Activated naive CD8-positive, alpha-beta T cell treated with anti-CD3 and anti-CD28 coated beads, Interleukin-2, amount 50 U/mL, for 16 hours (primary cell): ENCODE measurements at places on chromosomes 12 and 14.

- no peak for DNase-seq
Observed at GRCh38 chr12:41794336-41794735, 350.3 kb downstream of the GXYLT1 start.

- no peak for DNase-seq
Observed at GRCh38 chr14:37443461-37443860, 151.6 kb downstream of the FOXA1 start.

DNA sequence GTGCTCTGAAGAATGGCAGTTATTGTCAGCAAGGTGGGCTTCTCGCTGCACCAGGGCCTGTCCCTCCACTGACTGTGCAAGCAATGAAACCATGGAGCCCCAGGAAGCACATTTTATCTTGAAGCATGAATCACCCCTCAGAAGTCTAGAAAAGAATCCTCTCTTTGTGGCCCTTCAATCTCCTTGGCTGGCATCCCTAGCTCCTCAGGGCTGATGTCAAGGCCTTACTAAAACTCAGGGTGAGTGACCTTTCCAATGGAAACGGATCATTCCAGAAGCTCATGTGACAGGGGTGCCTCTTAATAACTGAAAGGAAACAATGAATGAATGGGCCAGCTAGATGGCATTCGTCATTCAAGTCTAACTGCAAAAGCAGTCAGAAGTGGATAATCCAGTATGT lies 22.3 kb upstream of the PLEKHH1 start:
- DNase-seq = no peak

DNA sequence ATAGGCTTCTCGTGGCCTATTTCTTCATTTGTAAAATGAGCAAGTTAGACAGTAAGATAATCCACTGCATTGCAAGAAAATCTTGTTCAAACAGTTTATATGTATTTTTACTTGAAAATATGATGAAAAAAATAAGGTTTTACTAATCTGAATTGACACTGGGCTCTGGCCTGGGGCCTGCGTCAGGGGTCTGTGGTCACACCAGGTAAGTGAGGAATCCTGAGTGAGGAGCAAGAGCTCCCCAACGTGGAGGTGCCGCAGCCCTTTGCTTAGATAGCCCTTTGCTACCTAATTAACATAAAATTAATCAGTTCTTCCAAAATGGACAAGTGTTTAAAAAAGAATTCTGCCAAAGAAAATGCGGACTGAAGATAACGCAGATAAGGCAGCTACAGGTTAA lies 39.1 kb upstream of the STAB2 start:
- DNase-seq = no peak

GRCh38 chr12:105492591-105493545 lies 162.4 kb downstream of the C12orf75 start:
- no peak for DNase-seq

DNA sequence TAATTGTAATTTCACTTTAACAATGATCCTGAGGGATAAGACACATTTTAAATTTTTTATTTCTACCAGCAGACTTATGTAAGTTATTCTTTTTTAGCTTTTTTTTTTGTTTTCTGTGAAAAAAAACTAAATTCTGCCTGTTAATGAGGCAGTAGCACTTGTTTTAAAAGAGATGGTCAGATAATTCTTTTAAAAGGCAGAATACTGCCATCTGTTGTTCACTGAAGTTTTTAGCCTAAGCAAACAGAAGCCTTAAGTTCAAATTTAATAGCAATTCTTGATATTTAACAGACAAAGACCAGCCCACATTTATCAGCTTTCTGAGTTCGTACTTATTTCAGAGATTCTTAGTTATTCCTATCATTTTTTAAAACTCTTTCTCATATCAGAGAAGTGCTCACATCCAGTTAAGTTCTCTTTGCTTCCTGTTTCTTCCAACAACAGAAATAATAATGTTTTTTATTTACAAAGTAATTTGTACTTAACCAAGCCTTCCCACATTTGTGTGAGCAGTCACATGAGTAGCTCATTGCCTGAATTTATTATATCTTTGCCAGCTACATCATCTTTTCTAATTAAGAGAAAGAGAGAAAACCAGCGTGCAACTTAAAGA lies 93.4 kb upstream of the SLCO1C1 start:
- DNase-seq = no peak

- DNase-seq = no peak
Observed at GRCh38 chr14:66008631-66009030, 477.5 kb upstream of the CCDC196 start.

GRCh38 chr12:105822131-105823105 lies 316.3 kb downstream of the NUAK1 start:
- no peak for DNase-seq

DNA sequence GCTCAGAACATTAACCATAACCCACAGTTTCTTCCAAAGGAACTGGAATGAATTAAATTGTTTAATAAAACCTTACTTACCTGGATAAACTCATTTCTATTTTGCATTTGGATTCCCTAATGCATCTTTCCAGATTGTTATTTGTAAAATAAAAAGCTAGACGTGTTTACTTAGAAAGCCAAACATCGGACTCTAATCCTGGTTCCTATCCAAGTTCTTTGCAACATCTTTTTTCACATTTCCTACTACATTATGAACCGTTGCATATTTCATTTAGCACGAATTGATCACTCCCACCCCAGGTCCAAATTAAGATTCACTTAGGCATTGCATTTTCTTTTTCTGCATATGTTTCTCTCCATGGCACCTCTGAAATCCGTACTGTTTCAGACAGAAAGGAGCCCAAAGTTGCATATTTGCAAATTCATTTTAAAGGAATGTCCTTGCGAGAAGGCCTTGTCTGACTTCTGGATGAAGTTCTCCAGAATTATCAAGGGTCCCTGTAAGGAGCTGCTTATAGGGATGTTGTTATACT lies 164.4 kb upstream of the GSC start:
- DNase-seq = no peak

- no peak for DNase-seq
Observed at GRCh38 chr14:77623201-77623600, 6.8 kb upstream of the SPTLC2 start.
